Nephron progenitor cell (in vitro differentiated cells): ENCODE measurements at places on chromosomes 1 and 21.
A peak's percentile ranks its signal among the peaks of the same experiment; 100 is the strongest.

DNA sequence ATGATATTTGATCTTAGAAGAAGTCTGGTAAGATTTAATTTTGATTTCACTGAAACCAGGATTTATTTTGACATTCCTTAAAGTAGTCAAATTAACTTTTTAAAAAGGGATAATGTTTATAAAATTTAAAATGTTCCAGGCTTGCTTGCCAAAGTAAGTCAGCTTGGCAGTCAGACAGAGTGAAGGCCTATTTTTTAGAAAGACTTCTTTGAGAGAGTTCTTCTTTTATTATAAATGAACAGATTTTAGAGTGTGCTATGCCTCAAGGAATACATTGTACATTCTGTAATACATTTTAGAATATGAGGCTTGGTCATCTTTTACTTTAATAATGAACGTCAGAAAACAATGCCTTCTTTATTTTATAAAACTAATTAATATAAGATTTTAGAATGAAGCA lies 138.7 kb downstream of the DISP1 start:
- peaks cover 57% of the 10 kb centered on the region for H3K36me3 ChIP-seq
- no peak for DNase-seq
- no peak overlapping the region for H3K4me3 ChIP-seq
- H3K27ac ChIP-seq, result no peak overlapping the region
- peaks cover 25% of the 10 kb centered on the region for H3K4me1 ChIP-seq

- no peaks in the 10 kb centered on the region for H3K4me1 ChIP-seq
- no peak overlapping the region for H3K4me3 ChIP-seq
- H3K27me3 ChIP-seq, result peaks cover 7% of the 10 kb centered on the region
- no peaks in the 10 kb centered on the region for H3K36me3 ChIP-seq
- H3K27ac ChIP-seq, result no peak overlapping the region
Observed at GRCh38 chr1:36528361-36529349, 45.9 kb upstream of the CSF3R start.

DNA sequence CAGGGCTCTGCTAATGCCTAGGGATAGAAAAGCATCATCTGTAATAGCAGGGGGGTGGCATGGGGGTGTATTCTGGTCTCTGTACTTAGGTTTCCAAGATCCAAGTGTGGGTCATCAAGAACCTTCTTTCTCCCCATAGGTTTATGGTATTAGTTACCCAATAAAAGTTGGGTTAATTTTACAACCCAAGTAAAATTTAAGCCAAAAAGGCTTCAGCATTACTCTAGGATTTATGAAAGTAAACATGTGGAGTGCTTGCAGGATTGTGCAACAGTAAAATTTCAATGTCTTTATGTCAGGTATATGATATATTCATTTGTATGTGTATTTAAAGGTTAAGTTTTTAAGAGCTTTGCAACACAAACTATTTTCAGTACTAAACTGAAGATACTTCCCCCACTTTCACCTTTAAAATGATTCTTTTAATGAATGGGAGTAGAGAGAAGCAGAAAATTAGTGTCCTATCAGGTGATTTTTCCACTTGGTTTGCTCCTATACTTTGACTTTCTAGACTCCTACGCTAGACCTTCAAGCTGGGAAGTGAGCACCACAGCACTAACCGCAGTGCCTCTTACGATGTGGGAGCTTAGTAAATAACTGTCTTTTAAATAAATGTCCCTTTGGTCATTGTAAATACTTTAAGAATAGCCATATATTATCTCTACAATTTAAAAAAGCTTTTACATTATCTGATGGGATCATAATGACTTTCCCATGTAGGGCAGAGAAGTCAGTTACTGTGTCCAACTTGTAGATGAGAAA lies 67.8 kb upstream of the UBE2U start:
- peaks cover 36% of the 10 kb centered on the region for H3K4me1 ChIP-seq
- no peak overlapping the region for H3K27ac ChIP-seq
- H3K4me3 ChIP-seq, result no peak overlapping the region
- peaks cover 3% of the 10 kb centered on the region for H3K27me3 ChIP-seq

GRCh38 chr1:226549937-226550671 lies 1.5 kb downstream of the STUM start:
- H3K27ac ChIP-seq, result no peak overlapping the region
- H3K36me3 ChIP-seq, result no peaks in the 10 kb centered on the region
- DNase-seq, result peak; percentile 38
- peak overlapping the region; percentile 77 for H3K4me3 ChIP-seq

- H3K4me1 ChIP-seq, result no peaks in the 10 kb centered on the region
- H3K27ac ChIP-seq, result no peak overlapping the region
- H3K4me3 ChIP-seq, result no peak overlapping the region
Observed at GRCh38 chr21:19621837-19622496, 1218.4 kb upstream of the TMPRSS15 start.

DNA sequence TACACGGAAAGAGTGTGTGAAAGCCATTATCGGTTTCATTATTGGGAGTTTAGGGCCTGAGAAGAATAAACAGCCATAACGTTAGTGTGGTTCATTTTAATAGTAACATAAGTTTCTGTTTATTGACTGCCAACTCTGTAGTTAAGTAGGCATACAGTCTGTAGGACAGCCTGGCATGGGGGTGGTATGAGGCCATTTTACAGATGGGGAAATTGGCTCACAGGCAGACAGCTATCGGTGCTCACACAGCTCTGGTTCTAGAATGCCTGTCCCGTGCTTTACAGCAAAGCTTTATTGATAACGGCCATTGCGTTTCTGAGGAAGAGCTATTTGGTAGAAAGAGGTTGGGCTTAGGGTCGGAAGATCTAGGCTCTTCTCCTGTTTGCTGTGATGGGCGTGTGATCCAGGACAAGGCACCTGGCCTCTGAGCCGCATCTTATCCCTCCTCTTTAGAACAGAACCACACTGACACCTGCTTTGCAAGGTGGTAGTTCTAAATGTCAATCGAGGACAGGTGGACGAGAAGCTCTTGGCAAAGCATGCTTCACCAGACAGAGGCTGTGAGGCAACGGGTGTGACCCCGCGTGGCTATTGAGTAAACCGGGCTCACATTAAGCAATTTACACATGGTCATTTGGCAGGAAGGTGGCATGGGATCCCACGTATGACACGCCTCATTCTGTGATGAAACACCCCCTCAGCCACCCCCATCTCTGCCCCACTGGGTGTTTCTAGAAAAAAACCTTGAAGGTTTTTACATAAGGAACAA lies 14.9 kb downstream of the ETS2 start:
- H3K27me3 ChIP-seq, result peaks cover 3% of the 10 kb centered on the region
- H3K36me3 ChIP-seq, result peaks cover 92% of the 10 kb centered on the region
- no peaks in the 10 kb centered on the region for H3K4me1 ChIP-seq
- H3K27ac ChIP-seq, result no peak overlapping the region
- no peak for DNase-seq

GRCh38 chr1:18886003-18886335 lies 16.4 kb downstream of the ALDH4A1 start:
- no peaks in the 10 kb centered on the region for H3K4me1 ChIP-seq
- no peak overlapping the region for H3K4me3 ChIP-seq
- peaks cover 39% of the 10 kb centered on the region for H3K27me3 ChIP-seq
- H3K36me3 ChIP-seq, result no peaks in the 10 kb centered on the region
- DNase-seq, result no peak

GRCh38 chr1:104120525-104120924 lies 370.8 kb downstream of the AMY1C start:
- no peak for DNase-seq
- no peaks in the 10 kb centered on the region for H3K36me3 ChIP-seq
- H3K27ac ChIP-seq, result no peak overlapping the region
- H3K27me3 ChIP-seq, result no peaks in the 10 kb centered on the region
- H3K4me3 ChIP-seq, result no peak overlapping the region

DNA sequence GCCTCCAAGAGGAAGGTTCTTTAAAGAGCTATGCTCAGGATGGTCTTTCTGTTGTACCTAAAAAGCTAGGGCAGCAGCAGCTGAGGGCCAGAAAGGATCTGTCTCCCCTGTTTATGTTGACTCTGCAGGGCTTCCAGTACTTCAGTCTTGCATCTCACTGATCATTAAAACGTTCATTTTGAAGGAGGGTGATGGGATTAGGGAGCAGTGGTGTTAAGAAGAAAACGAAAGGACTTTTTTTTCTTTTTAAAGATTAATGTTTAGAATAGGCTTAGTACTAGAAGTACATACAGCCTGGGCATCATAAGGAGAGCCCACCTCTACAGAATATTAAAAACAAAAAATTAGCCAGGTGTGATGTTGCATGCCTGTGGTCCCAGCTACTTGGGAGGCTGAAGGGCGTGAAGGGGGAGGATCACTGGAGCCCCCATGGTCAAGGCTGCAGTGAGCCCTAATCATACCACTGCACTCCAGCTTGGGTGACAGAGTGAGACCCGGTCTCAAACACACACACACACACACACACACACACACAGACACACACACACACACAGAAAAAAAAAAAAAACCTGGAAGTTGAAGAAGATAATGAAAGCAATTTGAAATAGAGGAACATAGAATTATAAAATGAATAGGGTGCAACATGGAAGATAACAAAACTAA lies 2.9 kb downstream of the CR1L start:
- peaks cover 3% of the 10 kb centered on the region for H3K27me3 ChIP-seq
- H3K36me3 ChIP-seq, result no peaks in the 10 kb centered on the region
- H3K4me3 ChIP-seq, result no peak overlapping the region
- peaks cover 39% of the 10 kb centered on the region for H3K4me1 ChIP-seq
- H3K27ac ChIP-seq, result no peak overlapping the region

GRCh38 chr1:243553090-243553489 lies 297.0 kb downstream of the AKT3 start:
- H3K36me3 ChIP-seq, result peaks cover 7% of the 10 kb centered on the region
- H3K4me3 ChIP-seq, result no peak overlapping the region
- DNase-seq, result no peak

GRCh38 chr1:146013559-146013922 lies 8.0 kb downstream of the HJV start:
- H3K36me3 ChIP-seq, result no peaks in the 10 kb centered on the region
- H3K27me3 ChIP-seq, result peaks cover 42% of the 10 kb centered on the region
- DNase-seq, result no peak
- H3K27ac ChIP-seq, result no peak overlapping the region
- no peak overlapping the region for H3K4me3 ChIP-seq
- peaks cover 10% of the 10 kb centered on the region for H3K4me1 ChIP-seq

DNA sequence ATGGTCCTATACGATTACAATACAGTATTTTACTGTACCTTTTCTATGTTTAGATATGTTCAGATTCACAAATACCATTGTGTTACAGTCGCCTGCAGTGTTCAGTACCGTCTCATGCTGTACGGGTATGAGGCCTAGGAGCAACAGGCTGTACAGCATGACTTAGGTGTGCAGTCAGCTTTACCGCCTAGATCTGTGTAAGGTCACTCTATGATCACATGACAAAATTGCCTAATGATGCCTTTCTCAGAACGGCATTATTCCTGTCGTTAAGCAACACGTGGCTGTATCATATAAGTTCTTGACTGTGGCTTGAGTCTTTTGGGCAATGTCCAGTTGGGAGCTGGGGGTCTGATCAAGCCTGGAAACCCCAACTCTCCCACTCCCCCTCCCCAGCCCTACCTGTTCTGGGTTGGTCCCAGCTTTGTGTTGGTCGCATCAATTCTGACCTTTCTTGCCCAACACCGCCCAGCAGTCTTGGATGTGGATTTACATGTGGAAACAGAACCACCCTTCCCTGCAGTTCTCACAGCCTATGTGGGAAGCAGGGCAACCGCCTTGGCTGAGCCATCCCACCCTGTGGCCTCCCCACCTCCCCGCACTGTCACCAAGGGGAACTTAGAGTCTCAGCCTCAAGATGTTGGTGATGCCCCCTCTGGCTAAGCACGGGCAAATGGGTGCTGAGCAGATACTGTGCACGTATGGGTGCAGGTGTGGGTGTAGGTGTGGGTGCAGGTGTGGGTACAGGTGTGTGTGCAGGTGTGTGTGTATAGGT lies 80.2 kb upstream of the ACTL8 start:
- H3K27ac ChIP-seq, result no peak overlapping the region
- peaks cover 28% of the 10 kb centered on the region for H3K4me1 ChIP-seq
- DNase-seq, result no peak

DNA sequence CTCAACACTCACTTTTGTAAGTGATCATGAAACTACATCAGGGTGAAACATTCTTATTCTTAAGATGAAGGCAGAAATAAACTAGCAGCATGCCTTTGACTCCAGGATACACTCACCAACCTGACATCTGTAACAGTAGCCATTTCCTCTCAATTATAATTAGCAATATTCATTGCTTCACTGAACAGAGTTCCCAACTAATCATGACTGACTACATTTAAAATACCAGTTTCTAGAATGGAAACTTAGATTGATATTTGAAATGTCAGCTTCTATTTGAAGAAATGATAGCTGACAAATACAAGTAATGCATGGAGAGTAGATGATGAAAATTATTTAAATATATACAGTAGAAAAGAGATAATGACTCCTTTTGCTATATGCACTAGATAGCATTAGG lies 1023.8 kb downstream of the MRPL39 start:
- H3K4me3 ChIP-seq, result no peak overlapping the region
- no peaks in the 10 kb centered on the region for H3K4me1 ChIP-seq
- no peaks in the 10 kb centered on the region for H3K27me3 ChIP-seq
- no peaks in the 10 kb centered on the region for H3K36me3 ChIP-seq

GRCh38 chr1:201141418-201141817 lies 12.9 kb downstream of the TMEM9 start:
- peaks cover 12% of the 10 kb centered on the region for H3K4me1 ChIP-seq
- peaks cover 8% of the 10 kb centered on the region for H3K27me3 ChIP-seq
- DNase-seq, result no peak

DNA sequence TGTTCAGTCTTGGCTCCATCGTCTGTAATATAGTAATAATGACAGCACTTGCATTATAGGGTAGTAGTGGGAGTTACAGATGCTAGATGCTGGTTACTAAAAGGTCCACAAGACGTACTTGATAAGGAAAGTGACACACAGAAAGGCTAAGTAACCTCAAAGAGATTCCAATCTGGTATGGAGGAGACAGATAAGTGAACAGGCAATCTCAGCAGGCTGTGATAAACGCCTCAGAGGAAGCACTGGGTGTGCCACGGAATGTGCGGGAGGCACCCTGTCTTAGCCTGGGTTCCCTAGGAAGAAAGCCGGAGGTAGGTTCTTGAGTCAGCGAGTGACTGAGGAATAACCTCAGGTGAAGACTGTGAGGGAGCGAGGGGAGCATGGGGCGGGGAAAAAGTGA lies 4.6 kb upstream of the CTPS1 start:
- no peak overlapping the region for H3K27ac ChIP-seq
- no peaks in the 10 kb centered on the region for H3K4me1 ChIP-seq
- no peak for DNase-seq
- H3K4me3 ChIP-seq, result no peak overlapping the region
- peaks cover 20% of the 10 kb centered on the region for H3K27me3 ChIP-seq

DNA sequence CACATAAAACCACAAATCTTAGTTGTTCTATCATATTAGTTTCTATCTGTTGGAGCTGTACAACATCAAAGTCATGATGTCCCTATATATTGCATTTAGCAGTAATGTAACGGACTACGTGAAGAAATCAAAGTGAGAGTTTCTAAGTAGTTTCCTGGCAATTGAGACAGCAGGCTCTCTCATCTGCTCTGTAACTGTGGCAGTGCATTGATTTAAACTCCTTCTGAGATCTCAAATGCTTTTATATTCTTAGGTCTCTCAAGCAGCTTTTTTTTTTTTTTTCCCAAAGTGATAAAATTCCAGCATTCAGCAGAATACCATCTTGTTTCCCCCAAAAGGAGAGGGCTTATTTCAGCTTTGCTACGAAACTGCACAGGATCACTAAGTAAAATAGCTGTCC lies 480.1 kb downstream of the PTBP2 start:
- H3K4me1 ChIP-seq, result peaks cover 7% of the 10 kb centered on the region
- no peak overlapping the region for H3K4me3 ChIP-seq
- H3K27ac ChIP-seq, result no peak overlapping the region
- H3K36me3 ChIP-seq, result no peaks in the 10 kb centered on the region
